ENCODE measurements at places on chromosomes 12 and 14.

GRCh38 chr12:120362516-120363273, 6.3 kb downstream of the MSI1 start:
- no peak for DNase-seq

GRCh38 chr14:66476964-66477363, 9.2 kb upstream of the CCDC196 start:
- no peak for DNase-seq

DNA sequence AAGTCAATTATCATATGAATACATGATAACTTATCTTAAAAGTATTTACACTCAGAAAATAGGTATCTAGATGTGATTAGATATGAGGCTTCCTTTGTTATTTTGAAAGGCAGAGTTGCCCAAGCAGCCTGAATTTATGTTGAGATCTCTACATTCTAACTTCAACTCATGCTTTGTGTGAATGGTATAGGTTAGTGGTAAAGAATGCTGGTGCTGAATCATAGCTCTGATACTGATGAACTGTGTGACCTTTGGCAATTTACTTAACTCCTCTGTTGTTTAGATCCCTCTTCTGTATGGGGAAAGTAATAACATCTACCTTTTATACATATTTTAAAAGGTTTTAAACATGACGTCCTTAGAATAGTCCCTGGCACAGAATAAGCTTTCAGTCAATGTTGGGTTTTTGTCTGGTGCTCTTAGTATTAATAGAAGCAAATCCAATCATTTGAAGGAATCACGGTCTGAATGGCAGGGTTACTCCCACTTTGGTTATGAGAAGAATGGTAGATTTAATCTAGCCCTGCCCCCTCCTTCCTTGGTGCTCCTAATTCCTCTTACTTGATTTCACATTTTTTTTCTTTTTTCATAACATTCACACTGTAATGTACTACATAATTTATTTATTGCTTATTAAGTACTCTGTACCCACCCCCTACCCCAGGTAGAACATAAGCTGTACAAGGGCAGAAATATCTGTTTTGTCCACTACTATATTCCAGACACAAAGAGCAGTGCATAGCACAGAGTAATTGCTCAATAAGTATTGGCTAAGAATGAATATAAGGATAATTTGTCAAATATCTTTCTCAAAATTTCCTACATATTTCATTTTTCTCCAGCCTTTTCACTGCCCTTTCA, 203.3 kb upstream of the KRR1 start:
- no peak for DNase-seq

- DNase-seq, result no peak
Measured at GRCh38 chr14:96745500-96746051, 51.6 kb upstream of the VRK1 start.

GRCh38 chr14:92384461-92385133, 61.6 kb downstream of the SLC24A4 start:
- no peak for DNase-seq

GRCh38 chr12:32889011-32889760, 7.4 kb downstream of the PKP2 start:
- no peak for DNase-seq

- DNase-seq, result no peak
Measured at GRCh38 chr14:75133597-75133996, 6.7 kb upstream of the NEK9 start.

DNA sequence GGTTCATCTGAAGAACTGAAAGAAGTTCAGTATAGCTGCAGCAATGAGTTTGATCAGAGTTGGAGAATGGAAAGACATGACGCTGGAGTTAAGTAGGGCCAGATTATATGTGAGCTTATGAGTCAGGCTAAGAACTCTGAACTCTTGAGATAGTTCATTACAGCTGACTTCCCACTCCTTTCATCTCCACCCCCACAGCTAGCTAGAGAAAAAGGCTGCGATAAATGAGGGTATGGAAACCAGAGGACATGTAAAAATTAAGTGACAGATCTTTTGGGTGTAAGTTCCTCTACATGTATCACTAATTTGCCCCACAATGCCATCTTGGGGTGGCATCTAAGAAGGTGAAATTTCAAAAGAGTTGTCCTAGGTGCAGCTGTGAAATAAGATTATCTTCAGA, 28.6 kb downstream of the PYM1 start:
- DNase-seq, result no peak

DNA sequence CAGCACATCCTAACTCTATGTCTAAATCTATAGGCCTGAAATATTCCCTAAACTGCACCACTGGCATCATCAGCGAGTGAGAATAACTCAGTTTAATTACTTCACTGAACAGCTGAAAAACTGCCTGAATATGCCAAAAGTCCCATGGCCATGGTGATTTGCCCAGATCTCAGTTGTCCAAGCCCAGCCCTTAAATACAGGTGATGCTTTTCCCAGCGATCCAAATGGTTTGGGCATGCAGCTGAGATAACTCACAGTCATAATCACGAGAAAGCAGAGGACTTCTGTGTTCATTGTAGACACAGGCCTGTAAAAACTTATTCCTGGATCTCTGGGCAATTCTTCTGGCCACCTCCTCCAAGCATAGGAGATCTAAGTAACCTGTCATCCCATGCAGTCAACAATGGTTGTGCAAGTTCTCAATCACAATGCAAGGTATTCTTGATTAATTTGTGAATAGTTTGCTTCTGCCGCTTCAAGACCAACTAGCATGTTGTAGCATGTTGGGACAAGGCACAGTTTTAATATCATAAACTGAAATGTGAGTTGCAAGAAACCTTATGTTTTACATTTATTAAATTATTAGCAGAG, 40.5 kb downstream of the DUSP6 start:
- no peak for DNase-seq

- DNase-seq, result no peak
Measured at GRCh38 chr12:94027561-94027960, 120.8 kb upstream of the PLXNC1 start.

GRCh38 chr12:92466391-92467305, 236.1 kb upstream of the PLEKHG7 start:
- DNase-seq, result no peak

- DNase-seq, result no peak
Measured at GRCh38 chr14:53772936-53773335, 183.7 kb downstream of the BMP4 start.

DNA sequence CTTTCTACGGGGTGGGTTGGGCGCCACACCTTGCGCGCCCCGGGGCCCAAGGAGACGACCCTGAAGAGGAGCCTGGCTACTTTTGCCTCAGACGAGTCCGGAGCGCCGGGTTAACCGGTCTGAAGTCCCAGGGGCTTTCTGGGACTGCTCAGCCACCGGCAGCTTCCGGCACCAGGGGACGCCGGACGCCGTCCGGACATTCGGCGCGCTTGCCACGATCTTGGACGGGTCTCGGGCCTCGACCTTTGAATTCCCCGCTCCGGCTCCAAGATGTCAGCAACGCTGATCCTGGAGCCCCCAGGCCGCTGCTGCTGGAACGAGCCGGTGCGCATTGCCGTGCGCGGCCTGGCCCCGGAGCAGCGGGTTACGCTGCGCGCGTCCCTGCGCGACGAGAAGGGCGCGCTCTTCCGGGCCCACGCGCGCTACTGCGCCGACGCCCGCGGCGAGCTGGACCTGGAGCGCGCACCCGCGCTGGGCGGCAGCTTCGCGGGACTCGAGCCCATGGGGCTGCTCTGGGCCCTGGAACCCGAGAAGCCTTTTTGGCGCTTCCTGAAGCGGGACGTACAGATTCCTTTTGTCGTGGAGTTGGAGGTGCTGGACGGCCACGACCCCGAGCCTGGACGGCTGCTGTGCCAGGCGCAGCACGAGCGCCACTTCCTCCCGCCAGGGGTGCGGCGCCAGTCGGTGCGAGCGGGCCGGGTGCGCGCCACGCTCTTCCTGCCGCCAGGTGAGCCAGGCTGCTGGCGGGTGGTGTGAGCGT, at the start of gene ACOT4:
TSS of gene ACOT4 (plus strand) at position 184 of the 760 bp plus-strand sequence. CDS start at position 271, 87 bp downstream.
- peak; percentile 35 for DNase-seq

- no peak for DNase-seq
Measured at GRCh38 chr14:69325646-69326265, 65.8 kb downstream of the GALNT16 start.

- DNase-seq, result no peak
Measured at GRCh38 chr14:79137045-79137430, 966.9 kb downstream of the NRXN3 start.

DNA sequence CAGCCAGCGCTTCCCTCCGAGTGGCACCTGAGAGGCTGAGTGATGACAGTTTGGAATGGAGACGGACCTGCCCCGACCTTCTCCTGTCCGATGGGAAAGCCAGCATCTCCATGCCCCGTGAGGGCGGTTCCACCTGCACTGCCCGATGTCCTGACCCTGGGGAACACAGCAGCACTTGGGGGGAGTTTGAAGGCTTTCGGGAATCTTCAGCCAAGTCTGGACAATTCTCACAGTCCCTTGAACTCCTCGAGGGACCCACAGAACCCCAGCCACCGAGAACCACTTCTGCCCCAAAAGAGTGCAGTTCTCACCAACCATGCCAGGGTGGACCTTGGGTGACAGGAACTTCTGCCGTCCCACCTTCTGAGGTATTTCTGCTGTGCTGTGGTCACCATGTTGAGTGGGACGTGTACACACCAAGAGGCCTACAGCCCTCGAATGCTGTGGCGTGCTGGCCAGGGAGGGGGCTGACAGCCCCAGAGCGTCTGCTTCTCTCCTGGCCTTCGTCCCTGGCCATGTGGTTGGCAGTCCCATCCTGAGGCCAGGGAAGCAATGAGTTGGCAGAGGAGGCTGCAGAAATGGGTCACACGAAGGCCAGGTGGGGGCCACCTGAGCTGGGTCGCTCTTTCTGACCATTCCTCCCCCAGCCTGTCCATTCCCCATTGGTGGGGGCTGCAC, 1.0 kb downstream of the CLBA1 start:
- DNase-seq, result no peak

DNA sequence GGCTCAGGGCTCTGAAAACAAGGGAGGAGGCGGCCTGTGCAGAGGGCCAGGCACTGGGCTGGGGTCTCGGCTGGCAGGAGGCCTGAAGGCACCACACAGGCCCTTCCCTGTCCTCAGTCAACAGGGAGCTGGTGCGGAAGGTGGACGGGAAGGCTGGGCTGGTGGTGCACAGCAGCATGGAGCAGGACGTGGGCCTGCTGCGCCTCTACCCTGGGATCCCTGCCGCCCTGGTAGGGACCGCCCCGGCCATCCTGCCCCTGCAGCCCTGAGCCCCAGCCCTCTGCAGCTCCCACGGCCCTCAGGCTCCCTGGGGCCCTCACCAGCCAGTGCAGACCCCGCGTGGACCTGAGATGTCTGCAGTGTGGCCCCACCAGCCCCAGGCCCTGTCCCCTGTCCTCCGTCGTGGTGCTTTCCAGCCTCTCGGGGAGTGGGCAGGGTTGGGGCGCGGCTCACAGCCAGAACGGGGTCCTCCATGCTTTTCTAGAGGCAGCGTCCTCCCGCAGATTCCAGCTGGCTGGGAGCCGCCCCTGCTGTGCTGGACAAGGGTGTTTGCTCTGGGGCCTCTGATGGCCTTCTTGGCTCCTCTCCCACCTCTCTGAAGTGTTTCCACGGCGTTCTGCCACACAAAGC, 18.1 kb downstream of the ASPG start:
- DNase-seq, result no peak

DNA sequence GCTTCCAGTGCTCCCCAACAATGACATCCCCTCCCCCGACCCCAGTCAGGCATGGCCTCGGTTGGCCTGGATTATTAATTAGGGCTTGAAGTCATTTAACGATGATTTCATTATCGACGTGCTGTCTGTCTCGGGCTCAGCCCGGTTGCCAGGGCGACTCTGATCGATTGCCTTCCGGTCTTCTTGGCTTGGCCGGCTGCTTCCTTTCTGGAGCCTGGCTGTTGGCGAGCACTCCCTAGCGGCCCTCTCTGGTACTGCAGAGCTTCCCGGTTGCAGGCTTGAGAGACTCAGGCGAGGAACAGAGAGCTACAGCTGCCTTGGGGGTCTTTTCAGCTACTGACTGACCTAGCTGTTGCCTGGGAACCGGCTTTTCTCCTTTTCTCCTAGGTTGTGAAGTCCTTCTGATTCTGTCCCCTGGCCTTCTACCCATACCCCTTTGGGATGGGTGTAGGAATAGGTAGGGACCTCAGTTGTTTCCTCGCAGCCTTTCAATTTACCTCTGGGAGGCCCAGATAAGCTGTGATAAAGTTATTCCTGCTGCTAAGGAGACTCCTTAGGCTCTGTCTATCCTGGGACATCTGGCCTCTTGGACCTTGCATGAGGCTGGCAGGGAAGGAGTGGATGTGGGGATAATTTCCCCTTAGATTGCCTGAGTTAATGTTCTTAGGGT, 5.5 kb upstream of the CISTR start:
- DNase-seq, result peak; percentile 77

All from activated gamma-delta T cell treated with Interleukin-2 at 50 U/mL for 16 hours (primary cell).